WTC11 (cell line): ENCODE measurements at places on chromosomes 16 and 17. TPM values are rescaled to one million over a fixed set of nuclear protein-coding genes. Genes with fewer than 3 reads are reported as not detected.
A peak's percentile ranks its signal among the peaks of the same experiment; 100 is the strongest.

- H3K27me3 ChIP-seq, result no peaks in the 10 kb centered on the region
- peak overlapping the region; percentile 47; the same call in 1 of the 2 replicates for H3K27ac ChIP-seq
- H3K4me3 ChIP-seq, result no peak overlapping the region
- H3K36me3 ChIP-seq, result no peaks in the 10 kb centered on the region
- no peak for DNase-seq
These were observed 13.6 kb downstream of the CDC42EP4 start for GRCh38 chr17:73297934-73298861.

- H3K27ac ChIP-seq, result no peak overlapping the region
- no peaks in the 10 kb centered on the region for H3K27me3 ChIP-seq
- H3K4me1 ChIP-seq, result peaks cover 40% of the 10 kb centered on the region
- H3K4me3 ChIP-seq, result no peak overlapping the region
These were observed 142.0 kb downstream of the SSH2 start for GRCh38 chr17:29787995-29788394.

DNA sequence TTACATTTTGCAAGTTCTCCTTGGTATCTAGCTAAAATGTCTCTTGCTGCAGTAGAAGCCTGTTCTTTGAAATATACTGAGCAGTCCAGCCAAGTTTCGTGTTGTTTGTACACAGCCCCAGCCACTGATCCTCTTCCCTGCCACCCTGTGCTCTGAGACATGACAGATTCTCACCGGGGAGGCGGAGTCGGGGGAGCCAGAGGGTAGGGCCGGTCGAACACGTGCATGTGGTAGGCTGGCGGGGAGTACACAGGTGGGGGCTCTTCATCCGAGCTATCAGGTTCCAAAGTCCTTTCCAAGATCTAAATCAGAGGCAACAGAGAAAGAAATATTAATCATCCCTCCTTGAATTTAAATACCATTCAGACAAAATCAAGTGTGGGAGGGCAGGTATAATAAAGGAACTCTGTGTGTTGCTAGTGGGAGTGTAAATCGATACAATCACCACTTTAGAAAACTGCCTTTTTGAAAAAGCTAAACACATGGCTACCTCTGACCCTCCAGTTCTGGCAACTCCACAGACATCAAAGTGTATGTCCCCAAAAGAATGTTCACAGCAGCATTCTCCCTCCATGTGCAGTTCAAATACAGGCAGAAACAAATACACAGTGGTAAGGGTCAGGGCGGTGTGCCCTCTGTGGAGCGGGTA, 29.7 kb upstream of the MRPS23 start:
- H3K36me3 ChIP-seq, result peaks cover 9% of the 10 kb centered on the region; the same call in 1 of the 2 replicates
- peaks cover 10% of the 10 kb centered on the region; the same call in 1 of the 2 replicates for H3K27me3 ChIP-seq
- peaks cover 73% of the 10 kb centered on the region for H3K4me1 ChIP-seq
- H3K4me3 ChIP-seq, result no peak overlapping the region
- peak; percentile 39 for DNase-seq

Gene KREMEN2
- 7.5 to 8.6 TPM (median 8.5 TPM) in 3 replicates for total RNA-seq

DNA sequence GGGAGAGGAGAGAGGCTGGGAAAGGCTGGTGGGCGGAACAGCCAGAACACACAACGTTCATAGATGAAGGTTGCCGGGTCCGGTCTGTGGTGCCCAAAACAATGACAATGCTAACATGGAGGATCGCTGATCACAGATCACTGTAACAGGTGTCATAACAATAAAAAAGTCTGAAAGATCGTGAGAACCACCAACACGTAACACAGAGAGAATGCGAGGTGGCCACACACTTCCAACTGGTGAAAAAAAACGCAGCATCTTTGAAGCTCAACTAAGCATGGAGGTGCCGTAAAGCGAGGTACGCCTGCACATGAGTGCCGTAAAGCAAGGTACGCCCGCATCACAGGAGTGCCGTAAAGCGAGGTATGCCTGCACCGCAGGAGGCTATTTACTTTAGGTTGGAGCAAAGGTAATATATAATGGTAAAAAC, 42.3 kb downstream of the ABR start:
- no peak overlapping the region for H3K4me3 ChIP-seq
- peak overlapping the region; percentile 71 for H3K27ac ChIP-seq
- H3K4me1 ChIP-seq, result peaks cover 18% of the 10 kb centered on the region
- no peaks in the 10 kb centered on the region for H3K27me3 ChIP-seq

DNA sequence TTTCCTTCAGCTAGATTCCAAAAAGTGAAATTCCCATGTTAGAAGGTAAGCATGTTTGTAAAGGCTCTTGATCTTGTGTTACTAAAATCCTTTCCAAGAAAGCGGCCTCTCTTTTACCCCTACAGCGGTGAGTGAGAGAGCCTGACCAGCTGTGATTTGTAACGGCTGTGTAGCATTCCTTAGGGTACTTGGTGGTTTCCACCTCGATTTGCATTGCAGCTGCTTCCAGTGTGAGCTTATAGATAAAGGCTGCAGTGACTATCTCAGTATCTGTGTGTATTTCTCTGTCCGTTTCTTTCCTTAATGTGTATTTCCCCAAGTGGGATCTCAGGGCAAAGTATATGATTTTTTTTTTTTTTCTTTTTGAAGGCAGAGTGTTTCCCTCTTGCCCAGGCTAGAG, 169.4 kb downstream of the SNX29 start:
- H3K27ac ChIP-seq, result 0 out of 2 replicates have a peak overlapping the region, but pooled peaks have one; percentile 76
- peaks cover 41% of the 10 kb centered on the region for H3K4me1 ChIP-seq
- H3K27me3 ChIP-seq, result no peaks in the 10 kb centered on the region
- no peaks in the 10 kb centered on the region for H3K36me3 ChIP-seq
- H3K4me3 ChIP-seq, result no peak overlapping the region
- DNase-seq, result no peak

- no peak for DNase-seq
- H3K4me3 ChIP-seq, result no peak overlapping the region
- peaks cover 42% of the 10 kb centered on the region for H3K36me3 ChIP-seq
- no peaks in the 10 kb centered on the region for H3K4me1 ChIP-seq
- no peaks in the 10 kb centered on the region; the same call in 1 of the 2 replicates for H3K27me3 ChIP-seq
- H3K27ac ChIP-seq, result no peak overlapping the region
These were observed 775.9 kb upstream of the KIF2B start for GRCh38 chr17:53046781-53047180.

Gene MYH13
- total RNA-seq, result not detected in 3 replicates

Gene TPPP3
- 0.57 to 0.74 TPM (median 0.64 TPM) in 3 replicates for total RNA-seq

DNA sequence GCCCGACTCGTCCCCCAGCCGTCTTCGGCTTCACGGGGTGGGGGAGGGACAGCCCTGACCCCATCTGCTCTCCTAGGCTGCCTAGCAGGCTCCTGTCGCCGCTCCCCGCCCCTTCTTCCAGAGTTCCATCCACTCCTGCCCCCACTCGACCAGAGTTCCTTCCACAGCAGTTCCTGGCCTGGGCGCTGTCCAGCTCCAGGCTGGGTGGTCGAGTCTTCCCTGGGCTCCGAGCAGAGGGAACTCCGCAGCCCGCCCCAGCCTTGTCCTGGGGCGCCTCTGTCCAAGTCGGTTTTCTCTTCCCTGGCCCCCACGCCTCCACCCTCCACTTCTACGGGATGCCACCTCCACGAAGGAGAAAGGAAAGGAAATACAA, 1.4 kb downstream of the PYY start:
- H3K4me3 ChIP-seq, result peak overlapping the region; percentile 87
- no peaks in the 10 kb centered on the region for H3K36me3 ChIP-seq
- H3K27ac ChIP-seq, result peak overlapping the region; percentile 44; the same call in 1 of the 2 replicates
- peak; percentile 42 for DNase-seq
- H3K4me1 ChIP-seq, result peaks cover 11% of the 10 kb centered on the region

- no peak overlapping the region for H3K27ac ChIP-seq
- peaks cover 5% of the 10 kb centered on the region for H3K4me1 ChIP-seq
- peaks cover 41% of the 10 kb centered on the region for H3K27me3 ChIP-seq
- H3K4me3 ChIP-seq, result no peak overlapping the region
These were observed 256.1 kb upstream of the RPL38 start for GRCh38 chr17:73947281-73947965.

DNA sequence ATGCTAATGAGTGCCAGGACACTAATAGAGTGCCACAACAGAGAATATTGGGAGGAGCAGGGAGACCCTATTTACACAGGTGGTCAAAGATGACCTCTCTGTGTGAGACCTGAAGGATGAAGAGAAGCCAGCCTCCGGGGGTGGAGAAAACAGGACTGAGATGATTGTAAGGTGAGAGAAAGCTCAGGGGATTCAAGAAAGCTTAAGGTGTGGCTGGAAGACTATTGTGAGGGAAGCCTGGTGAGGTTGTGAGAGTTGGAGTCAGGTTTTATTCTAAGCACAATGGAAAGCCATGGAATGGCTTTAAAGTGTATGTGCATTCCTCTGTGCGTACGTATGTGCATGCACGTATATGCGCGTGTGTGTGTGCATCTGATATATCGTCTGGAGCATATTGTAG, 10.4 kb upstream of the MARCHF10 start:
- H3K27me3 ChIP-seq, result no peaks in the 10 kb centered on the region
- DNase-seq, result no peak
- peaks cover 13% of the 10 kb centered on the region for H3K36me3 ChIP-seq

Gene CFAP119
- 4.6 to 6.6 TPM (median 6.2 TPM) in 3 replicates for total RNA-seq

GRCh38 chr17:14744761-14745473, 444.0 kb downstream of the HS3ST3B1 start:
- no peak overlapping the region for H3K27ac ChIP-seq
- no peaks in the 10 kb centered on the region for H3K27me3 ChIP-seq
- H3K36me3 ChIP-seq, result no peaks in the 10 kb centered on the region
- no peak overlapping the region for H3K4me3 ChIP-seq
- DNase-seq, result no peak

Gene KRTAP3-1
- not detected in 3 replicates for total RNA-seq

Gene HAS3
- total RNA-seq, result 54.4 to 66.9 TPM (median 56.0 TPM) in 3 replicates

Gene ZNF205
- 17.7 to 22.7 TPM (median 21.3 TPM) in 3 replicates for total RNA-seq

- H3K4me1 ChIP-seq, result peaks cover 17% of the 10 kb centered on the region
- no peaks in the 10 kb centered on the region; the same call in 1 of the 2 replicates for H3K27me3 ChIP-seq
- DNase-seq, result no peak
- H3K36me3 ChIP-seq, result no peaks in the 10 kb centered on the region
These were observed 351.6 kb upstream of the ZFHX3 start for GRCh38 chr16:73399486-73399885.

- H3K4me1 ChIP-seq, result peaks cover 10% of the 10 kb centered on the region
- H3K36me3 ChIP-seq, result peaks cover 3% of the 10 kb centered on the region; the same call in 1 of the 2 replicates
These were observed 2.8 kb downstream of the FA2H start for GRCh38 chr16:74771656-74772315.

GRCh38 chr17:15658296-15658695, 25.8 kb downstream of the TRIM16 start:
- peaks cover 26% of the 10 kb centered on the region for H3K36me3 ChIP-seq
- DNase-seq, result no peak
- no peak overlapping the region for H3K27ac ChIP-seq
- H3K4me3 ChIP-seq, result no peak overlapping the region
- H3K27me3 ChIP-seq, result no peaks in the 10 kb centered on the region

DNA sequence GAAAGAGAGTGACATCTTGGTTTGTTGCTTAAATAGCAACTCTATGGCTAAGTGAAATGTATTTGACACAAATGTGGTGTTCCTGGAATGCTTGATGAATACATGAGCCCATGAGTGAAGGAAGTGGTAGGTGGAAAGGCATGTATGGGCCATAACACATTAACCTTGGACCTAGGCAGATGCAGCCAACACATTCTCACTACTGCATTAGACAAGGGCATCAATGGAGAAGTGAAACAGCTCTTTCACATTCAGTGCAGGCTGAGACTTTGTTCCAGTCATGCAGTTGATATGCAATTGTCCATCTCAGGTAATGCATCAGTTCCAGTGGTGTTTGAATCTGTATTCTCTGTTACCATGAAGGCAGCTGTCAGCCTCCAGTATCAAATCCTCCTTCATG, 133.6 kb downstream of the HS3ST3B1 start:
- DNase-seq, result no peak
- no peak overlapping the region for H3K4me3 ChIP-seq
- no peaks in the 10 kb centered on the region for H3K27me3 ChIP-seq
- H3K4me1 ChIP-seq, result no peaks in the 10 kb centered on the region
- H3K27ac ChIP-seq, result no peak overlapping the region
- no peaks in the 10 kb centered on the region for H3K36me3 ChIP-seq

GRCh38 chr17:14429084-14429483, 128.2 kb downstream of the HS3ST3B1 start:
- H3K27ac ChIP-seq, result no peak overlapping the region
- H3K4me1 ChIP-seq, result peaks cover 18% of the 10 kb centered on the region
- no peak overlapping the region for H3K4me3 ChIP-seq
- no peaks in the 10 kb centered on the region; the same call in 1 of the 2 replicates for H3K27me3 ChIP-seq
- no peaks in the 10 kb centered on the region for H3K36me3 ChIP-seq

Gene MYH2
- 1.1 to 1.5 TPM (median 1.5 TPM) in 3 replicates for total RNA-seq

Gene PROCA1
- 28.4 to 33.9 TPM (median 31.7 TPM) in 3 replicates for total RNA-seq

DNA sequence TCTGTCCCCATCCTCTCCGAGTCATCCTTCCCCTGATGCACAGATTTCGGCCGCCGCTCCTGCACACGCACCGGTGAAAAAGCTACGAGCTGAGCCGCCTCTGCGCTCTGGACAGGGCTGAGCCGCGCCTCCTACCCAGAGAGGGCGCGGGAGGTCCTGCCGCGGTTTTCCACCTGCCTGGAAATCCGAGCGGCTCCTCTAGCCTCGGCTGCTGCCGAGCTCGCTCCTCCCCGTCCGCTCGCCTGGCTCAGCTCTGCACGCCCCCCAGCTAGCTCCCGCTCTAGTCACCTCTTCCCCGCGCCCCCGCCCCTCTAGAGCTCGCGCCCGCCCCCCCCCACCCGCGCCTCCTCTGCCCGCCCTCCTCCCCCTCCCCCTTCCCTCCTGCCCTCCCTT, 198 bp upstream of the SHISA9 start:
- peaks cover 53% of the 10 kb centered on the region for H3K4me1 ChIP-seq
- peak; percentile 86 for DNase-seq
- peaks cover 14% of the 10 kb centered on the region for H3K27me3 ChIP-seq
- 0 out of 2 replicates have a peak overlapping the region, but pooled peaks have one; percentile 32 for H3K27ac ChIP-seq
- H3K36me3 ChIP-seq, result no peaks in the 10 kb centered on the region

DNA sequence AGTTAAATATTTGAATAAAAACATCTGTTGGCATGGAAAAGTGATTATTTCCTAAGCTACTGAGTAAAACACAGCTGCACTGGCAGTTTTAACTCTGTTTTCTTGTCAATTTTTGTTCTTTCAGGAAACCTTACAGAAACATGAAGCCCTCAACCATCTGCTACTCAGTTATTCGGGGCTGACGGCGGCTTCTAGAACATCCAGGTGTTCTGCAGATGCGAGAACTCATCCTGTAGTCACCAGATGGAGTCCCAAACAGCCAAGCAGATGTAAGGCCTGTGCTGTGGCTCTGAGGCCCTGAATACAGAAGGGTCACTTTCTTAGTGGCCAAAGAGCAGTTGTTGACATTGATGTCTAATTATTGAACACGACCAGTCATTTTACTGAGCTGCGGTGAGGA, 15.5 kb downstream of the ARSG start:
- peaks cover 14% of the 10 kb centered on the region for H3K36me3 ChIP-seq
- no peak for DNase-seq
- H3K27ac ChIP-seq, result no peak overlapping the region
- H3K4me3 ChIP-seq, result no peak overlapping the region
- H3K4me1 ChIP-seq, result peaks cover 13% of the 10 kb centered on the region

GRCh38 chr16:4682616-4683254, 10.6 kb upstream of the NUDT16L1 start:
- peak; percentile 86 for DNase-seq
- H3K4me1 ChIP-seq, result no peaks in the 10 kb centered on the region
- H3K36me3 ChIP-seq, result peaks cover 9% of the 10 kb centered on the region
- no peaks in the 10 kb centered on the region for H3K27me3 ChIP-seq
- H3K27ac ChIP-seq, result no peak overlapping the region
